ENCODE measurements at places on chromosomes 7 and 10.

DNA sequence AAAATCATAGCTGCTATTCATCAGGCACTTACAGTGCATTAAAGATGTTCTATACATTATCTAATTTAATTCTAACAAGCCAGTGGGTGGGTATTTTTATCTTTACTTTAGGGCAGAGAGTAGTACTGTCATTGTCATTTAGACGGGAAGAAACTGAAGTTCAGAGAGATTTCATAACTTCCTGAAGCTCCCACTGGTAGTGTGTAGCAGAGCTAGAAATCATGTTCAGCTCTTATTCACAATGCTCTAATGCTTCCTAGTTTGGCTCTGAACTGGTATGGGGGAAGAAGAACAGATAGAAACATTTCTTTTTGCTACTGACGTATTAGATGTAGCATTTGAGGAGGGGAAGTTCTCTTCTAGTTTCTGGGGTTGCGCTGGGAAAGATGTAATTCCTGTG is 116.7 kb downstream of the CYP26A1 start:
- no peak for DNase-seq

- no peak for DNase-seq
Observed at GRCh38 chr10:82420001-82420400, 545.0 kb downstream of the NRG3 start.

- no peak for DNase-seq
Observed at GRCh38 chr10:130795819-130796218, 515.7 kb downstream of the TCERG1L start.

GRCh38 chr10:122554131-122555036 is 6.2 kb upstream of the DMBT1 start:
- no peak for DNase-seq

DNA sequence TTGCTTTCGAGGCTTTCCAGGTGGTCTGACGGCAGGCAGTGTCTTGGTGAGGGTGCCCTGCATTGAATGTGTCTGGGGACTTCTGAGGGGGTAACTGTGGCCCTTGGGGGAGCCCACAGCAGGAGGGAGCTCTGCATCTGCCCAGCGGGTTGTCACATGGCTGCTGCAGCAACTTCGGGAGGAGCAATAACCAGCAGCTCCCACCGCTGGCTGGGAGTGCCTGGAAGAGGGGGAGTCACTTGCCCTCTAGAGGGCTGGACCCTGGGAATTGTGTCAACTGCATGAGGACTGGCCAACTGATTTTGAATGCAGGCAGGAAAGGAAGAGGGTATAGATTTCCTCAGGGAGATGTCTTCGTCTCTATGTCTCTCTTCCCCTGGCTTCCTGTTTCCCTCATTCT is 26.4 kb downstream of the C10orf120 start:
- DNase-seq: no peak

- peak; percentile 22 for DNase-seq
Observed at GRCh38 chr7:129840757-129841156, 112.0 kb downstream of the UBE2H start.

DNA sequence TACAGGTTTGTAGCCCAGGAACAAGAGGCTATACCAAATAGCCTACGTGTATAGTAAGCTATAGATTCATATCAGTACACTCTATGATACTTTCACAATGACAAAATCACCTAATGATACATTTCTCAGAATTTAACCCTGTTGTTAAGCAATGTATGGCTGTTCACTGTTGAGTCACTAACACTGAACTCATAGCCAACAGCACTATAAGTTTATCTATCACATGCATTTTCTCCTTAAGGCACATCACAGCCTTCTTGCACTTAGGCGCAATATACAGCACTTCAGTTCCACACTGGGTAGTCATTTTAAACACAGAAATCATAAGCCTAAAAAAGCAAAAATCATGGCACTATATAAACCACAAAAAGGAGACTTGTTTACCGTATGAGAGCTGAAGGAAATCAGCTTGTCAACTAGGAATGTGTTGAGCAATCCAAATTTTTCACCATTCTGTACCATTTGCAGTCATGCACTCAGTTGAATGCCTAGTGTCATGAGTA is 45.6 kb downstream of the ZNF438 start:
- no peak for DNase-seq

- no peak for DNase-seq
Observed at GRCh38 chr10:117502421-117503243, 39.9 kb upstream of the EMX2 start.

GRCh38 chr10:32471232-32471631 is 25.3 kb downstream of the CCDC7 start:
- DNase-seq: no peak

DNA sequence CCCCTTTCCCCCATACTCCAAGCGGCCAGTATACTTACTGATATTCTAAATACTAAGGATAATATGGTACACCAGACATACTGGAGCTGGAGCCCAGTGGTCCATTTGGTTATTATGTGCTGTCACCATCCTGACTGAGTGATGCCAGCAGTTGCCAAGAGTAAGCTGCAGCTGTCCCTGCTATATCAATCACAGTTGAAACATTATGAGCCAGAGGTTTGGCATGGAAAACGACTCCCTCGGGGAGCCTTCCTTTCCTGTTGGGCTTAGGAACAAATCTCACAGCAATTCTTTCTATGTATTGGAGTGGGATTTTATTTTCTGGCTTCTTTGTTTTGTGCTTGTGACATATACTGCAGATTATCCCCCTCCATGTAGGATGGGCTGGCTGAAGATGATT is 32.6 kb downstream of the STRIP2 start:
- DNase-seq: no peak

GRCh38 chr10:110725801-110726630 is 81.9 kb downstream of the RBM20 start:
- peak; percentile 45 for DNase-seq

- DNase-seq: no peak
Observed at GRCh38 chr7:36881233-36881874, 157.1 kb upstream of the AOAH start.

DNA sequence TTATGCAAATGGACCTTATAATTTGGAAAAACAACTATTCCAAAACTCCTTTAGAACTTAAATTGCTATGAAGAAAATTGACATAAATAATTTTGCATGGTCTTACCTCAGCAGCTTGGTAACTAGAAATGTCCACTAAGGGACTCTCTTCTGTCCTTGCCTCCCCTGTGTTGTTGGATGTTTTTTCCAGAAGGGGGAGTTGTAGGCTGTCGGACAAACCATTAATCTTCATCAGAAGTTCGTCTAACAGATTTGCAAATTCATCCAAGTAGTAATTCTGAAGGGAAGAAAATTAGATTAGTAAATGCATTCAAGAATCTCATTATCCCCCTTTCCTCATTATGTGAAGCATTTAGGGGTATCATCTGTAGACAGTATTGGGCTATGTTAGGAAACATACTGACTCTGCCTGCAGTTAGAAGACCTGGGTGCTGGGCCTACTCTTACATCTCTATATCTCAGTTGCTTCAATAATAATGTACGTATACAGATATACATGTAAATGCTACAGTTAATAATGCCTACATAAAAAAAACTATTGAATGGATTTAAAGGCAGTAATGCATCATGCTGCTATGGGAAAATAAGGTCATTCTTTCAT is 155.6 kb downstream of the PKD1L1 start:
- no peak for DNase-seq

DNA sequence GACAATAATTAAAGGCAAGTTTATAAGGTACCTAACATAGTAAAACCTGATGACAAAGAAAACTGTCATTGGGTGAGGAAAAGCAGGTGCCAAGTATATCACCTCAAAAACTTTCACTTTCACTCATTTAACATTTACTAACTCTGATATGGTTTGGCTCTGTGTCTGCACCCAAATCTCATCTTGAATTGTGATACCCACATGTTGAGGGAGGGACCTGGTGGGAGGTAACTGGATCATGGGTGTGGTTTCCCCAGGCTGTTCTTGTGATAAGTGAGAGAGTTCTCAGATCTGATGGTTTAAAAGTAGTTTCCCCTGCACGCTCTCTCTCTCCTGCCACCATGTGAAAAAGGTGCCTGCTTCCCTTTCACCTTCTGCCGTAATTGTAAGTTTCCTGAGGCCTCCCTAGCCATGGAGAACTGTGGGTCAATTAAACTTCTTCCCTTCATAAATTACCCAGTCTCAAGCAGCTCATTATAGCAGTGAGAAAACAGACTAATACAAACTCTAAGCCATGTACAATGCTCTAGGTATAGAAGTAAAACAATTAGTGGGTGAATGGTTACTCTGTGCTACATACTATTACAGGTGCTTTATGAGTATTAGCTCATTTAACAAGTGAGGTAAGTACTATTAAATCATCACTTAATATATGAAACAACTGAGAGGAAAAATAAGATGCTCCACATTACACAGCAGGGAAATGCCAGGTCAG is 199.0 kb downstream of the CHCHD3 start:
- no peak for DNase-seq

GRCh38 chr10:31664803-31665202 is 263.8 kb downstream of the ARHGAP12 start:
- no peak for DNase-seq

- peak; percentile 63 for DNase-seq
Observed at GRCh38 chr10:132036153-132036886, 29.4 kb upstream of the JAKMIP3 start.

DNA sequence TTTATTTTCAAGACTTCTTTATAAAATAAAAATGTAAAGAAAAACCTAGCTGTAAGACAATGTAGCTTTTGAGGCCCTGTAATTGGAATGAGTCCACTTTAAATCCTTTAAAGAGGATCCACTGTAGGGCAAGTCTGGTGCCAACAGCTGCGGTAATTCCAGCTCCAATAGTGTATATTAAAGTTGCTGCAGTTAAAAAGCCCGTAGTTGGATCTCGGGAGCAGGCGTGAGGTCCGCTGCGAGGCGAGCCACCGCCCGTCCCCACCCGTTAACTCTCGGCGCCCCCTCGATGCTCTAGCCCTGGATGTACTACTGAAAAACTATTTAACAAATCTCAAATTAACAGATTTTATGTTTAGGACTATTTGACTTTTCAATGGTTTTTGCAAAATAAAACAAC is 414.7 kb upstream of the SEMA3C start:
- no peak for DNase-seq

- no peak for DNase-seq
Observed at GRCh38 chr10:129404091-129404490, 63.0 kb upstream of the MGMT start.

- no peak for DNase-seq
Observed at GRCh38 chr7:46156086-46156485, 235.0 kb upstream of the IGFBP3 start.

DNA sequence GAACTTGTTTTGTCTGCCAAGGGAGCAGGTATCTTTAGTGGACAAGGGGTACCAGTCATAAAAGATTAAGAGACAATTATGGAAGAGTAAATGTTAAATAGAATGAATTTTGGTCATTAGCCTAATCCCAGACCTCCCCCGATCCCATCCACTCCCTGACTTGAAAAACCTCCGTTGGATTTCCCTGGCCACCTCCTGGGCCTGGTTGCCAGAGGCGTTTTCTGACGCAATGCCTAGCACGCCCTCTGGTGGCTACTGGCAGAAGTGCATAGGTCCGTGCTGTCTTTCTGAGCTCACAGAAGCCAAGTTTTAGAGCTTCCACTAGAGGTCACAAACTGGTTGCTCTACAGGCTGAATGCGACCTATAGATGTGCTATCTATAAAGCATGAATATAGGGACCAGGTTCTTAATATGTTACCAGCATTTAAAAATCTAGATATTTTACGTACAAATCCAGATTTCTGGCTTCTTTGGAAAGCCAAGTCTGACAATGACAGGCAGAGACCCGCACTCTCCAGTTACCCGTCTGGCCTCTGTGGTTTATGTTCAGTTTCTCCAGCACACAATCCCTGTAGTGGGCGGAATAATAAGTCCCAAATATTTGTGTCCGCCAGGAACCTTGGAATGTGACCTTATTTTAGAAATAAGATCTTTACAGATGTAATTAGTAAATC is 39.8 kb downstream of the SPOCK2 start:
- DNase-seq: peak; percentile 93

DNA sequence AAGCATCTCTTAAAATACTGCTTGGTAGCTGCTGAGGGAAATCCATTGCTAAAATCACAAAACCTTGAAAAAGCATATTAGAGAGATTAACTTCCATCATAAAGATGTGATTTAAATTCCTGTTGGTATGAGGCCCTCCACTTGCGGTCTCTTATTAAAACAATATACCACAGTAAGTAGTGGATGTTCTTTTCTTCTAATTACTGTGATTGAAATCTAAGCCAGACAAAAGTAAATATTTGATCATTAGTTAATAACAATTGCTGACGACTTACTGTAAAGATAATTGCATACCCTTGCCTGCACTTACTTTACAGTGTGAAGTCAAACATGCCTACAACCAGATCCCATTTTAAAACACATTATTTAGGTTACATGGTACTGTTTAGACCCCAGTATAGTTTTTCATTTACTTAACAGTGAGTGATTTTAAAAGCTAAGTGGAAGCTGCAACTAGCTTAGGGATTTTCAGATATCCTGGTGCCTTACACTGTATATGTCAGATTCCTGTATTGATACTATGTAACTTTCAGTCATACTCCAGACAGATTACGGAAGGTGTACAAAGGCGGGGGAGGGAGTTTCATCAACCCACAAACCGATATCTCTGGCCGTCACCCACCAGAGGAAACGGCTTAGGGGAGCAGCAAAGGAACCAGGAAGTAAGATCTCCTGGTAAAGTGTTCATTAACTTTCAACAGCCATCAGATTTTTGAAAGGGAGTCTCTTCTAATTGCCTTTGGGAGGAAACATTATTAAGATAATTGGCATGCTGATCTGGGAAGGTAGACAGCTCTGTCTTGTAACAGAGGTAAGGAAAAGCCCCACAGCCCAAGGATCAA is 986 bp downstream of the NRP1 start:
- DNase-seq: no peak

DNA sequence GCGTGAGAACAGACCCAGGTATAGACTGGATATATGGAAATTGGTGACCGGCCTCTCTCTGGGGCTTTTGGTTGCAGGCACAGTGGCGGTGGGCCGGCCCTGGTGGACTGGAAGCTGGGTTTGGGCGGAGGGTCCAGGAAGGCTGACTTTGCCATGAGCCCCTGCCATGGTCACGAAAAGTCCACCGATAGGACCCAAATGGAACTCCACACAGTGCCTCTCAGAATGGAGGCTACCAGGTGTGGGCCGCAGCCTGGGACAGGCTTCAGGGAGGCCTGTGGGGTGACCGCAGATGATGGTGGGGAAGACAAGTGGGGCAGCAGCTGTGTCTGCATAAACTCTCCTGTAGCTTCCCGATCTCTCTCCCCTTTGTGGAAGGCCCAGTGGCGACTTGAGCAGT is 123.2 kb downstream of the DNAJB6 start:
- no peak for DNase-seq

DNA sequence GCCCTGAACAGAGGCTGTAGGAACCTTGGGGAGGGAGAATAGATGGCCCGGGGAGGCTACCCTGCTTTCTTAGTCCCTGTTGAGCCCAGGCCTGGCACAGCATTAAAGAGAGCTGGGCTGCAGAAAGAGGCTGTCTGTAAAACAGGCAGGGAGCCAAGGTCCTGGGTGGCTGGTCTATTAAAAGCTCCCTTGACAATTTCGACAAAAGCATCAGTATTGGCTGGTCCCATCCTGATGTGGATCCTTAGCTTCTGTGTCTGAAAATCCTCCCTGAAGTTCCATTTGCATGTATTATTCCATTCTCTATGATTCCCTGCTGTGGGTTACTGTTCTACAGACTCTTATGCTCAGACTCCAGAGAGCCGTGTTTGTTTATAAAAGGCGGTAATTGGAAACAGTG is 158.5 kb downstream of the GALNT17 start:
- no peak for DNase-seq

Data from AG20443 (cell line).